Psoas muscle (tissue), 8 donors: ENCODE measurements at places on chromosomes 5 and 9. TPM values are rescaled to one million over a fixed set of nuclear protein-coding genes. Genes with fewer than 3 reads are reported as not detected.

DNA sequence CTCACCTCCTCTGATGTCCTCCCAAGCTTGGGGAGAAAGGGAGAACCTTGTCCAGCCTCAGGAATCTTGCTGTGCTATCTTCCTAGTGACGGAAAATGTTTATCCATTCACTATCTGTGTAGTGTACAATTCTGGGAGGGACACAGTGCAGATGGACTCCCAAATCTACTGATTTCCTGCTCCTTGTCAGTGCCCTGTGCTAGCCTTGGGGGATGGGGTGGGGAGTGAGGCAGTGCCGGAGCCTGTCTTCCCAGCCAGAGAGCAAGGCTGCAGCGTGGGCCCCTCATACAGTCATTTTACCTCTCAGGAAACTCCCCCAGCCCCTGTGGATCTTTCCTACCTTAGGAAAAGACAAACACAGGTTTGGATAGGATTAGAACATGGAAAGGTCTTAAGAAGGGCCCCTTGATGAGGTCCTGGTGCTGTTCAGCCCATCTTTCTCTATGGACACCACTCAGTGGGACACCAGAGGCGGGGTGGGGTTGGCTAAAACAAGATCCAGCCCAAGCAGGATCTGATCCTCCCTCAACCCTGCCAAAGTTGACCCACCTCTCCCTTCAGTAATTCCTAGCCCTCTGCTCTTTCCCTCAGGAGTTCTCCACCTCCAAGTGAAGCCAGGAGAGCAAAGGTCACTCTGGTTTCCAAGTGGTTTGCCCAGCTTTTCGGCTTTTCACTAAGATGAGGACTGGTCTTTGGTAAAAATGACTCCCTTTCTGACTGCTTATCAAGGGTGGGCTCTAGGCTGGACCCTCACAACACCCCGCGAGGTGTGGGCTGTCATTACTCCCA lies 3.4 kb downstream of the DOLK start:
- DNase-seq, result no peak

MRPL36 gene
- 174 TPM for polyA plus RNA-seq

SNAPC3 gene
- polyA plus RNA-seq, result 12.1 TPM

ESM1 gene
- polyA plus RNA-seq, result 0.01 TPM

- DNase-seq, result no peak
These were observed 163.2 kb downstream of the ARRDC3 start for GRCh38 chr5:91219803-91220371.

SPATA6L gene
- 0.09 TPM for polyA plus RNA-seq

SLC34A1 gene
- not detected for polyA plus RNA-seq

GABRP gene
- 0.01 TPM for polyA plus RNA-seq

SLC2A6 gene
- polyA plus RNA-seq, result 2.2 TPM

DNA sequence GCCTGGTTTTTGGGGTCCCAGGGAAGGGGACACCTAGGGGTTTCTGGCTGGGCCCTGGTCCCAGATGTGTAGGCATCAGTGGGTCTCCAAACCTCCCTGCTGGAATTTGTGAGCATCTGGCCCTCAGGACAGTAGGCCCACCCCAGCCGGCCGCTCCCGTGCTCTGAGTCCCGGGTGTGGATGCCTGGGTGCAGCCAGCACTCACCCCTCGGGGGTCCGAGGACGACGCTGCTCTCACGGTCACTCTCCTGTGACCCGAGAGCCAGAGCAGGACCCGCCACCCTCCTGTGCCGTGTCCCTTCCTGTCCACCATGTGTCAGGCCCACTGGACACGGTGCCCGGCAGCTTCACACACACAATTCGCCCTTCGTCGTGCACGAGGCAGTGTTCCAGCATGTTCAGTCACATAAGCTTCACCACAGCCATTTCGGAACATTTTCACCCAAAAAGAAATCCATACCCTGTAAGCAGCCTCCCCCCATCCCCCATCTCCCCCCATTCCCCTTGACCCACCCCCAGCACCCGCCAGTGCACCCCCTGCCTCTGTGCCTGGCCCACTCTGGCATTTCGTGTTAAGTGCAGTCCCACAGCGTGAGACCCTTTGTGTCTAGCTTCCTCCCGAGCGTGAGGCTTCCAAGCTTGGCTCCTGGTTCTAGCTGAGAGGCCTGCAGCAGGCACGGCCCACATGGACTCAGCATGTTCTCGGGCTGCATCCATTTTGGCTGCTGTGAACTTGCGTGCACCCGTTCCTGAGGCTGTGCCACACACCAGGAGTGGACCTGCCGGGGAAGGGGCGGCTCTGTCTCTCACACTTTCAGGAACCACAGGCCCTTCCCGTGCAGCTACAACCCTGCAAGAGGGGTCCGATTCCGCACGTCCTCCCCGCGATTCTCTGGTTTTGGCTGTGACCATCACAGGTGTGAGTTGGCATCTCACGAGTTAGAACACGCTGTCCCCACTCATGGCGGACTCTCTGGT lies 40.5 kb downstream of the NKD2 start:
- peak; percentile 12 for DNase-seq

POLR3G gene
- polyA plus RNA-seq, result 4.9 TPM

DNA sequence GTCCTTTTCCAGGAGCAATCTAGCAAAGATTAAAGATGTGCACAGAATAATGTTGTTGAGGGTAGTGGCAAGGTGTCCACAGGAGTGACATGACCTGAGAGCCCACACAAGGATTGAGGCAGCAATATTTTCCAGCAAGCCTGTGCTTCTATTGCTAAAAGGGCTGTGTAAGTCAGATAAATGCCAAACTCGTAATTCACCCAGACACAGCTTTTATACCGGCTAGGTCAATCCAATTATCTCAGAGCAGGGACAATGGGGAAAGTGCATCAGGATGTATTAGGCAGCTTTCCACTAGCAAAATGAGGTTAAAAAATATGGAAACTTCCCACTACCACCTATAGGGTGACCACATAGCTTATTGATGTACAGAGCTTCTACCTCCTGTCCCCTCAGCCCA lies 34.8 kb upstream of the RAB3C start:
- DNase-seq, result no peak

LCN2 gene
- 0.08 TPM for polyA plus RNA-seq

DNA sequence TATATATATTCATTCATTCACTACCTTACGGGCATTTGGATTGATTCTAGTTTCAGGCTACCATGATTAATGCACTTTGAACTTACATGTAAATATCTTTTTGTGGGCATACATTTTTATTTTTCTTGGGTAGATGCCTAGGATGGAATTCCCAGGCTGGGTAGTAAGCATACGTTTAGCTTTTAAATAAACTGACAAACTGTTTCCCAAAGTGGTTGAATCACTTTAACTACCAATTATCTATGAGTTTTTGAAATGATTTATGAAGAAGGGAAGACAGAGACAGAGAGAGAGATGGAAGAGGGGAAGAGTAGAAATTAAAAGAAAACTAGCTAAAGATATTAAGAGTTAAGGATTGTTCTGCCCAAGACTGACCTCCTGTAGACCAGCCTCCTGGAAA lies 612.6 kb downstream of the PSAT1 start:
- DNase-seq, result no peak

DNA sequence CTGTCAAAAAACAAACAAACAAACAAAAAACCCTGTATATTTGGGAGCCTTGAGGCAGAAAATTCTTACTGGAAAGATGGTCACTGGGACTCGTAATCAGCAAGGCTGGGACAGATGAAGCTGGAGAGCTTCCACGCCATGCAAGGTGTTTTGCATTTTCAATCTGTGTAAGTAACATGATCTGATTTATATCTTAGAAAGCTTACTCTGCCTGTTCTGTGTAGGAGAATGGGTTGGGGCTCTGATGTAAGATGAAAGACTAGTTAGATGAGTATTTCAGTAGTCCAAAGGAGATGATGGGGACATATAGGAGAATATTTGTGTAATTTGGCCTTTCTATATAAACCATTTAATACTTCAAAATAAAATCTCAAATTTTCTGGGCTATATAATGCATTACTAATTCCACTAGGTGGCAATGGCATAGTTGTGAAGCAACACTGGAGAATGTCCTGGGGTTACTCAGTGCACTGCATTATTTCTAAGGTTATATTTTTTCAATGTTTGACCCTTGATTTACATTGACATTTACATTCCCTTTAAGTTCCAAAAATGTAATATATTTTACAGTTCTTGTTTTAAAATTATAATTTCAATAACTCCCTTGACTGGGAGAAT lies 21.9 kb upstream of the FSD1L start:
- DNase-seq, result no peak

DNA sequence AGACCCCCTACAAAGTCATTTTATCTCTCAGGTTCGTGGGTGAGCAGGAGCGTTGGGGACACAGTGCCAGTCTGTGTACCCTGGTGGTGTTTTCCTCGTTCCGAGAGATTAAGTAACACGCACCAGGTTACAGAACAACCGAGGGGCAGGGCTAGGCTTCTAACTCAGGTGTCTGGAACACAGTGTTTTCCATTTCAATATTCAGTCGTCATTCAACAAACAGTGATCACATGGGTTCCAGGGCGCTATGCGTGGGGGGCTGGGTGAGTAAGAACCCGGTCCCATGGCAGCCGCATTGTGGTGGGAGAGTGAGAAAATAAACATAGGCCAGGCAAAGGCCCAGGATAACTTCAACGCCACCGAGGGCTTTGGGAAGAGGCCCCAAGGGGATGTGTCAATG lies 55.9 kb upstream of the RNU6ATAC start:
- peak; percentile 30 for DNase-seq

DNA sequence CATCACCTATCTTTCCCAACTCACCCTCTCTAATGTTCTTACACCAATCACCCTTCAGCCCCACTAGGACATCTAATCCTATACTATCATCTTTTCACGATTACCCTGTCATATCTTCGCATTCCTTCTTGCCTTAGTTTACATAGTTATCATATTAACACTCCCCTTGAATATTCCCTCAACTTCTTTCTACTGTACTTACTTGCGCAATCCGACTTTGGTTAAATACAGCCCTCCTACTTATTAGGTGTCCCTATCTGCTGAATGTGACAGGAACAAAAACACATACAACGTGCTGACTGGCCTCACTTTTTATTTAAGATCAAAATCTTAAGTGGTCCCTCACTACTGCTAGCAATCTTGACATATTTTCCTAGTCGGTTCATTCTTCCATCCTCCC lies 19.5 kb upstream of the HK3 start:
- DNase-seq, result no peak

DNA sequence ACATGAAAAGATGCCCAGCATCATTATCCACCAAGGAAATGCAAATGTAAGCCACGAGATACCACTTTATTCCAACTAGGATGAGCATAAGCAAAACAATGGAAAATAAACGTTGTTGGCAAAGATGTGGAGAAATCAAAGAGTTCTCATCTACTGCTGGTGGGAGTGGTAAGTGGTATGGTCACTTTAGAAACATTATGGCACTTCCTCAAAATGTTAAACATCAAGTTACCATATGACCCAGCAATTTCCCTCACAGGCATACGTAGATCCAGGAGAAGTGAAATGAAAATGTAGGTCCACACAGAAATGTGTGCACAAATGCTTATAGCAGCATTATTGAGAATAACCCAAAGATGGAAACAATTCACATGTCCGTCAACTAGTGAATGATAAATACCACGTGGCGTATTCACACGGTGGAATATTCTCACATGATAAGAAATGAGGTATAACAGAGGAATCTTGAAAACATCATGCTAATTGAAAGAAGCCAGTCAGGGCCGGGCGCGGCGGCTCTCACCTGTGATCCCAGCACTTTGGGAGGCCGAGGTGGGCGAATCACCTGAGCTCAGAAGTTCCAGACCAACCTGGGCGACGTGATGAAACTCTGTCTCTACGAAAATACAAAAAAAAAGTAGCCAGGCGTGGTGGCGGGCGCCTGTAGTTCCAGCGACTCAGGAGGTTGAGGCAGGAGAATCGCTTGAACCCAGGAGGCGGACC lies 16.4 kb upstream of the FLT4 start:
- no peak for DNase-seq

LRRC19 gene
- polyA plus RNA-seq, result not detected

DNA sequence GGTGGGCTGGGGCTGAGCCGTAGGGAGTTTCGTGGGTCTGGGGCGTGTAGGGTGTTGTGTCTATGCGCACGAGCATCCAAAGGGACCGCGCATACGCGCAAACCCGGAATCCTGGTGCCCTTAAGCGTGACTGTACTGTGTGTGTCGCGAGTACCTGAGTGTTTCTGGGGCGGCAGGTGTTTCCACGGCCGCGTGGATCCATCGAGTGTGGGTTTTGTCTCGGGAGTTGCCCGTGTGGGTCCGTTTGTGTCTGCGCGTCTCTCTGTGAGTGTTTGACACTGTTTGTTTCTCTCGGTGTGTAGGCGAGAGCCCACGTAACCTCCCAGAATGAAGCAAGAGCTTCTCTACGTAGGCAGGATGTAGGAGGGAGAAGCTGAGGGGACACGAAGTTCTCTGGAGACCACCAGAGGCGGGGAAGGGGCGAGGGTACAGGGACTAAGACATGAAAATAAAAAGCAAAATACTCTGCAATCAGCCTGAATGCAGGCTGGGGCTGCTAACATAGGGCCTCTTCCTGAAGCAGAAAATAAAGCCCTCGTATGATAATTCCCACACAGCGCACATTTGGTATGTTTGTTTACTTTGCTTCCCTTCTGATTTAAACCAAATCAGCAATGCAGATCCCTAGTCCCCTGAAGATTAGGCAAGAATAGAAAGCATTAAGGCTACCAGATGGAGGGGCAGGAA lies 588 bp upstream of the BRINP1 start:
- no peak for DNase-seq

- DNase-seq, result no peak
These were observed 101.0 kb upstream of the GABRG2 start for GRCh38 chr5:161966564-161966963.

- DNase-seq, result no peak
These were observed 166.1 kb downstream of the ZSWIM6 start for GRCh38 chr5:61498121-61498520.

GRM6 gene
- not detected for polyA plus RNA-seq

- DNase-seq, result no peak
These were observed 46.5 kb downstream of the CEMIP2 start for GRCh38 chr9:71721855-71722254.

MGAT4B gene
- 40.9 TPM for polyA plus RNA-seq
